ENCODE measurements at places on chromosomes 7 and 10.

GRCh38 chr7:138753610-138754009 lies 44.2 kb upstream of the TMEM213 start:
- no peak for DNase-seq

DNA sequence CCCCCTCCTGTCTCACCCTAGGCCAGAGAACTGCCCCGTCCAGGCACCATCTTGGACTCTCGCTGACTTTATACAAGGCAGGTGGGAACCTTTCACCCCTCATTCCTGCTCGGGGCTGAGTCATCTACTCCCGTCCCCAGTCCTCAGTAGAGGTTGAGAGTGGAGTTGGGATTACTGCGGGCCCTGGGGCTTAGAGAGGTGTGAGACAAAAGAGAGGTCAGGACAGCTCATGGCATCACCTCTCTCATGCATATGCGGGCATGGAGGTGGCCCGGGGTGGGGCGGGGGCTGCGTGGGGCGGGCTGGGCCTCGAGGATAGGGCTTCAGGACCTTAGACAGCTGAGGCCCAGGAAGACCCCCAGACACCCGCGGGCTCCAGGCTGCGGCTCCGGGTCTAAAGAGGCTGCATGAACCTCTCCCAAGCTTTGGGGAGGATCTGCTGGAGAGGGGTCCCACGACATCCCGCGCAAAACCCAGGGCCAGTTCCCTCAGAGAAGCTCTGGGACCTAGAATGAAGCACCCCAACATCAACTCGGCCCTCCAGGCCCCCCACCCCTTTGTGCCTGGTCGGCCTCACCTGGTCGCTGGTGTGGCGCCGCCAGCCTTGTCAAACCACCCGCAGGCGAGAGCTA lies 317 bp downstream of the PDZD7 start:
- no peak for DNase-seq

- DNase-seq = no peak
These were observed 1093.3 kb upstream of the C7orf33 start for GRCh38 chr7:147497246-147497645.

DNA sequence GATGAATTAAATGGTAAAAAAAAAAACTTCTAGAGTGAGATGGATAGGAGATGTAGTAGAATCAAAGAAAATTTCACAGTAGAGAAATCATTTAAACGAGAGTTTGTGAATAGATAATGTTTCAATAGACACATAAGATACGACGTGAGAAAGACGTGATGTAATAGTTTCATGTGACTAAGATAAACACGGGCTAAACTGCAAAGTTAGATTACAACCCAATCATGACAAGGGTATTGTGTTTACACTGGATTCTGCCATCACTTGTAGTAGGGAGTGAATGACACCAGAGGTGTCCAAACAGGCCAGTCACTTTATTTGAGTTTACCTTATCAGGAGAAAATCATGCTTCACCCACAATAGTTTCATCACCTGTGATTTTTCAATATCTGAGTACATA lies 21.6 kb downstream of the SEMA3D start:
- DNase-seq = no peak

- no peak for DNase-seq
These were observed 88.3 kb downstream of the GALNT17 start for GRCh38 chr7:71220210-71220695.
